ENCODE measurements at places on chromosomes 1 and 21. TPM values are rescaled to one million over a fixed set of nuclear protein-coding genes. Genes with fewer than 3 reads are reported as not detected.

LENEP gene
- 0.26 TPM for total RNA-seq

TSPEAR gene
- not detected for total RNA-seq

PPFIA4 gene
- total RNA-seq = 4.3 TPM

DDR2 gene
- 303 TPM for total RNA-seq

CYP4Z1 gene
- not detected for total RNA-seq

HSD3B1 gene
- total RNA-seq = not detected

DNAJB4 gene
- 46.5 TPM for total RNA-seq

PPM1J gene
- 1.0 TPM for total RNA-seq

TDRD5 gene
- not detected for total RNA-seq

TTC24 gene
- total RNA-seq = not detected

PLA2G2A gene
- total RNA-seq = not detected

HCN3 gene
- total RNA-seq = 1.0 TPM

SELE gene
- not detected for total RNA-seq

S100A14 gene
- 0.33 TPM for total RNA-seq
